ENCODE measurements at places on chromosomes 3 and 15. TPM values are rescaled to one million over a fixed set of nuclear protein-coding genes. Genes with fewer than 3 reads are reported as not detected.

- no peak for DNase-seq
Observed at GRCh38 chr15:67685008-67685599, 140.2 kb upstream of the SKOR1 start.

The CAMKV gene
- 0.51 TPM for polyA plus RNA-seq

DNA sequence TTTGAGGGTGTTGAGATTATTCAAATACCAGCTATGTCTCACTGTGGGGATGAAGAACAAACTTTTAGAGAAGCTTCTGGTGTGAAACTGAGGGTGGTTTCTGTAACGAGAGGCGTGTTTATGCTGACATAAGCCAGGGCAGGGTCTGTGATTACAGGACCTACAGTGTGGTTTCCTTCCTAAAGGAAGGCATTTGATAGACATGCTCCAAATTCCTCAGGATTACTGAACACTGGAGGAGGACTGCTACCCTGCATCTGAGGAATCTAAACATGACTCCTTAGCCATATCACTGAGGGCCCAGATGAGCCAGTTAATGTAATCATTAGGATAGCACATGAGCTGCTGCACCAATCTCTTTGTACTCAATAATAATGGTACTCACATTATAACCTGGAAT, 328.4 kb upstream of the UMPS start:
- DNase-seq: no peak

DNA sequence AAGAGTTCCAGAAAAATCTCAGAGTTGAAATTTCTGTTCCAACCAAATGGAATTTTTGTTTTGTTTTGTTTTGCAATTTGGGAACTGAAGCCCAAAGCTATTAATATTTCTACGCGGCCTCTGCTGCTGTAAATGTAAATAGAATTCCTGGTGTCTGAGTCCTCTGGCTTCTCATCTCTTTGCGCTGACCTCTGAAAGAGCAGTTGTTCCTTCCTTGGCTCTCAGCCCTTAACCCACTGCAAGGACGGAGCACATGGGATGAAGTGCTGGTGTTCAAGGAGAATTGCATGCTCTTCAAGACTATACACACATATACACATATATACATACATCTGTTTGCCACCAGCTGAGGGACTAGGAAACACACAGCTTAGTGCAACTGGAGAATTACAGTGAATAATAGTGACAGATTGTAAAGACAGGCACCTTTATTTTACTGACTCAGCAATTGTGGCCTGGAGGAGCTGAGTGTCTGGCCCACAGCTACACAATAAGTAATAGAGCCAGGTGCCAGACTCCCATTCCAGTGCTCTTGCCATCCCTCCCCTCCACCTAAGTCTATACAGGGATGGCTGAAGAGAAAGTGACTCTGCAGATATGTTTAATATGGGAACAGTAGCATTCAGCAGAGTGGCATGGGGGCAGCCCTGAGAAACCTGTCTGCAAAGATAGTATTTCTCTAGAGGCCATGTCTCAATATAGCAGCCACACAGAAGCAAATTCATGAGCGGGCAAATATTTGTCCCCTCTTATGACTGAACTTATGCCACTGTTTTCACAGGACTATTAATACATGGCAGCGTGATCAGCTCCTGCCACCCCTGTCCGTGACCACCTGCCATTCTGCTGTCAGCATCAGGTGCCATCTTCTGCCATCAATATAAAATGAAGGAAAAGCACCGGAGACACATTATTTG, 42.3 kb downstream of the NEK10 start:
- DNase-seq: no peak

The GTF2A2 gene
- polyA plus RNA-seq: 282 TPM

GRCh38 chr15:66670762-66671580, 31.1 kb upstream of the SMAD6 start:
- DNase-seq: peak; percentile 59

DNA sequence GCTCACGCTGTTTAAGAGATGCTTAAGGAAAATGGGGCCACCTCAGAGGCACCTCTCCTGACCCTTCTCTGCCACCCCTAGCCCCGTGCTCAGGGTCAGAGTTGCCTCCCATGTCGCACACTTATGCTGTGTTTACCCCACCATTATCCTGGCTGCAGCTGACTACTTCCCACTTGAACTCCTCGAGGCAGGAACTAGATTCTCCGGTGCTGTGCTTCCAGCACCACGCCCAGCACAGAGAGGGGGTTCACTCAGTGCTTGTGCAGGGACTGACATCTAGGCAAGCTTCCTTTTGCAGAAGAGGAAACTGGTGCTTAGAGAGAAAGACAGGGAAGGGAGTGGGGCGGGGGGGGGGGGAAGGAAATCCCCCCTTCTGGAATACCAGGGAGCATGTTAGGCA, 340.1 kb downstream of the RORA start:
- no peak for DNase-seq

DNA sequence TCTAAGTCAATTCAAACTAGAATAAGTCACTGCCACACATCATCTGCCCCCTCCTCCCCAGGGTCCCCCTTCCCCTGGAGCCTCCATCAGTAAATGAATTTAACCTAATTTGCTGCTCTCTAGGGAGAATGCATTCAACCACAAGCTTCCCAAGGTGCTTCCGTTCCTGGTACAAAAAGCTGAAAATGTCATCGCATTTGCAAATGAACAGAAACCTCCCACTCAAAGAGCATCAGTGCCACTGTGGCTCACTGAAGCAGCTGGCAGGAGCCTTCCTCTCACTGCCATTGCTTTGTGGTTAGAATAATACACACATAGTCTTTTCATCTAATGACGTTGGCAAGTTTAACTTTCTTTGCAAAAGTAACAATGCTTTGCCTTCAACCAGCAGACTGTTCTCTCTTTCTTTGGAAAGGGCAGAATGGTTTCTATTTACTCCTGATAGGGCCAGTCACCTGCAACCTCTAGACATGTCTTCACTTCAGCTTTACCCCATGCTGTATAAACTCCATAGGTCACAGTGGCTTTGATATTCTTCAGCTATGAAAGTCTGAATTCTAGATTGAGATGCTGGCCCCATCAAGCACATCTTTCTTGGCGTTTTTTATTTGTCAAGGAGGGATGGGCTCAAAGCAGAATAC, 238.1 kb downstream of the CPNE4 start:
- DNase-seq: no peak

- DNase-seq: peak; percentile 97
Observed at GRCh38 chr3:45688882-45689786, at the start of gene SACM1L. Gene SACM1L (plus strand): TSS chr3:45689396. CDS start chr3:45689466, 70 bp downstream.

The ZBTB47 gene
- 7.1 TPM for polyA plus RNA-seq

DNA sequence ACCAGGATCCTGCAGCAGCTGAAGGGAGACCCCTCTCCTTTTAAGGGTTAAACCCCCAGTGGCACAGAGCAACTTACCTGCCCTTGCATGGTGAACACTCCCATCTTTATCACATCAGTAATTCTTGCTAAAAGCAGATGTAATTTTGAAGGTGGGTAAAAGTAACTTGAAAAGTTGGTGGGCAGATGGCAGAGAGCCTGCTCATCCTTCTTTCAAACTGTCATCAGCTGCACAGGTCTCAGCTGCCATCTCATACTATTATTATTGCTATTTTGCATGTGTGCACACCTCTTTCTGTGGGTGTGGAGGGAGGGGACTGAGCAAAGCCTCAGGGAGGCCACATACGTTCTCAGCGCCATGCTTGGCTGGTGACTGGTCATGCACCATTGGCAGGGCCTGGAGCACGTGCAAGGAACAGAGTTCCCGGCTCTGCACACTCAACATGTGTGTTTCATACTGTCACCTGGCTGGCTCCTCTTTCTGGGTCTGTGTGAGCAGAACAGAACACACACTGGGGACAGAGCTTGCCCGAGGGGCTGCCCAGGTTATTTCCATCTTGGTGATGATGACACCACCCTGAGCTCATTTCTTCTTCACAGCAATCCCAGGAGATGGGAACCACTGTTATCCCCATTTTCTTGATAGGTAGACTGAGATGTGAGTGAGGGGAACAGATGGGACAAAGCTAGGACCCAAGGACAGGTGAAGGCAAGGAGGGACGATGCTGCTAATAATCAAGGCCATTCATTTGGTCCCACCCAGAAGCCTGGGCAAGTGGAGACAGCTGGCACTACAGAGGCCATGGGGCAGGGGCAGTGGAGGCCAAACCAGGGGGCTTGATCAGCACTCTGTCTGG, 95.8 kb upstream of the KLF13 start:
- no peak for DNase-seq

The GCSAM gene
- polyA plus RNA-seq: not detected

The VIPR1 gene
- 0.80 TPM for polyA plus RNA-seq

DNA sequence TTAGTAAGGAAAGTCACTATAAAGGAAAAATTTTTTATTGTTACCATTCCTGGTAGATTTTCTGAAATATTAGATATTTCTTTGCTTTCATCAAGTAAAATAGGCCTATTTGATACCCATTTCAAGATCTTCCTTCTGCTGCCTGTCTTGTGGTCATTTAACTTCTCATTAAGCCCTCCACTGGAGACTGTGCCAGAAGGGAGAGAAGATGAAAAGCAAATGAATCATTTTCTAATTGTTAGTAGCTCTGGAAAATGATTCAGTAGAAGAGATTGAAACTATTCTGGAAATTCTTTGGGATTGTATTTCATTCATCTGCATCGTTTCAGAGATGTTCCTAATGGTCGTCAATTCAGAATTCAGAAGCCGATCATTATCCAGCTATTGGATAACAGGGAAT, 3.2 kb downstream of the KCTD6 start:
- DNase-seq: no peak

- DNase-seq: no peak
Observed at GRCh38 chr3:119664370-119664769, 4.0 kb upstream of the POPDC2 start.

The OR4F6 gene
- not detected for polyA plus RNA-seq

DNA sequence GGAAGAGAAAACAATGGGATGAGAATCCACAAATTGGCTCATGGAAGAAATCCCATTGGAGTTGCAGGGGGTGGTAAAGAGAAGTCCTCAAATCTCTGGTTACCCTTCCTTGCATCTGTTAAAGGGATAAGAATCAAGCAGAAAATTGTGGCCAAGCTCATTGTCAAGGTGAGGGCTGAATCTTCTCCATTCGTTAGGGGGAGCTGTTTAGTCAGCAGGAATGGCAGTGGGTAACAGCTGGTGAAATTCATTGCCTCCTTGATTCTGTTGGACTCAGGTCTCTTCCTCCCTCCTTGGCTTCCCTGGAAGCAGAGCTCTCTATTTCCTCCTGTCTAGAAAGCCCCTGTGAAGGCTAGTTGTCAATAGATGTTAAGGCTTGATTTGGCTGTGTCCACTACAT, 343.1 kb upstream of the SEMA6D start:
- DNase-seq: peak; percentile 0

- DNase-seq: no peak
Observed at GRCh38 chr15:101176625-101177024, 75.2 kb downstream of the CHSY1 start.

- no peak for DNase-seq
Observed at GRCh38 chr15:39625451-39625850, 44.6 kb downstream of the THBS1 start.

All from A549 (cell line).